T-helper 17 cell (primary cell): ENCODE measurements at places on chromosomes 6 and 20. TPM values are rescaled to one million over a fixed set of nuclear protein-coding genes. Genes with fewer than 3 reads are reported as not detected.

Gene CRIP3
- total RNA-seq, result 1.3 TPM

Gene TGM3
- total RNA-seq, result not detected

Gene TXLNB
- 0.42 TPM for total RNA-seq

Gene AGER
- 22.2 TPM for total RNA-seq

Gene CAGE1
- total RNA-seq, result 0.60 TPM

Gene ARMH2
- total RNA-seq, result 1.1 TPM

Gene SNX9
- total RNA-seq, result 38.9 TPM

Gene EYA4
- not detected for total RNA-seq

Gene KCNQ2
- not detected for total RNA-seq

Gene ATF6B
- total RNA-seq, result 107 TPM

GRCh38 chr6:80480421-80481157 is 374.1 kb downstream of the BCKDHB start:
- no peak for DNase-seq

- no peak for DNase-seq
Observed at GRCh38 chr20:53623454-53624211, 30.0 kb upstream of the ZNF217 start.

DNA sequence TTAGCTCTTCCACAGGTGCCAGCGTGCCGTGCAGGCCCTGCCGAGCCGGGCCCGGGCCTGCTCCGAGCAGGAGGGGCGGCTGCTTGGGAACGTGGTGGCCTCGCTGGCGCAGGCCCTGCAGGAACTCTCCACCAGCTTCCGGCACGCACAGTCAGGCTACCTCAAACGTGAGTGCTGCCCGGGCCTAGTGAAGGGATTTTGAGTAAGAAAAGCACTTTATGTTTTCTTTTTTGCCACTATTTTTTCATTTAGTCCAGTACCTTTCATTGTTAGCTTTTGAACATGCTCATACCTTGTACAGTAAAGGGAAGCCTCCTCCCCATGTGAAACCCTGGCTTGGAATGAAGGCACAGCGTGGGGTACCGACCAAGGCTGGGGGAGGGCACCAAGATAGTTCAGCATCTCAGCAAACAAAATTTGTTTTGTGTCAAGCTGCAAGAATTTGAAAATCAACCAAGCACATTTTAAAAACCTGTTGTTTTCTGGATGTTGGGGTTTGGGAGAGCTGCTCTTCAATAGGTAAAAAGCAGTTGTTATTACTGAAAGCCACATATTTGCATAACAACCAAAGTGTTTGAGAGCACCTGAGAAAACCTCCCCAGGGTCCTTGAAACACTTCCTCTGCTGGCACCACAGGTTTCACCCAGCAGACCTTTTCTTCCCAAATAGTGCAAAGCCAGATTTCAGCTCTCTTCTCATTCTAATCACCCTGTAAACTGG is 18.4 kb downstream of the STX16 start:
- DNase-seq, result no peak

DNA sequence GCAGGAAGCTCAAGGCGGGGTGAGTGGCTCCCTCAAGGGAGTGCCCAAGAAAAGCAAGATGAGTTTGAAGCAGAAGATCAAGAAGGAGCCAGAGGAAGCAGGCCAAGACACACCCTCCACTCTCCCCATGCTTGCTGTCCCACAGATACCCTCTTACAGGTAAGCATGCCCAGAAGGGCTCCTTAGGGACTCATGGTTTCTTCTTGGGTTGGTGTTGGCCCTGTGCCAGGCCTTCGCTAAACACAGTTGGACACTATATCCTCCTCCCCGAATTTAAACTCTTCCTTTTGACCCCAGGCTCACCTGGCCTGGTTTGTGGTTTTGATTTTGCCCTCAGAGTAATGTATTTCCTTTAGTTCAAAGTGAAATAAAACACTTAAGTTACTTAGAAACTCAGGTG is 5.1 kb downstream of the BRPF3 start:
- no peak for DNase-seq

GRCh38 chr6:135530113-135530512 is 32.6 kb upstream of the AHI1 start:
- DNase-seq, result no peak

DNA sequence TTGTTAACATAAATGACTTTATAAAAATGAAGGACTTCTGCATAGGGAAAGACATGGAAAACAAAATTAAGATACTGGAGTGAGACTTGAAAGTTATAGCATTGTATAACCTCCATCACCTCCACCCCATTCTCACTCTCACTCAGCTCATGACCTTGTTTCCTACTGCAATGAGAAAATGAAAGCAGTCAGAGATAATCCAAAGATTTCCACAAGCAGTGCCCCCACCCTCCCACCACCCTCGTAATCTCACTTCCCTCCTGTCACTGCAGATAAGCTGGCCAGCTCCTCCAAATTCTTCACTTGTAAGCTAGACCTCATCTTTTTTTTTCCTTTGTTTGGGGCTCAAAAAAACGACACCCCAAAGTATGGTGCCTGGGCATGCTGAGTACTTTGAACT is 52.9 kb upstream of the PROKR2 start:
- DNase-seq, result no peak

- no peak for DNase-seq
Observed at GRCh38 chr6:56742122-56742791, 99.6 kb upstream of the DST start.

- no peak for DNase-seq
Observed at GRCh38 chr20:20073801-20074371, 21.6 kb downstream of the CFAP61 start.

- no peak for DNase-seq
Observed at GRCh38 chr20:19809505-19809904, 51.4 kb downstream of the RIN2 start.

DNA sequence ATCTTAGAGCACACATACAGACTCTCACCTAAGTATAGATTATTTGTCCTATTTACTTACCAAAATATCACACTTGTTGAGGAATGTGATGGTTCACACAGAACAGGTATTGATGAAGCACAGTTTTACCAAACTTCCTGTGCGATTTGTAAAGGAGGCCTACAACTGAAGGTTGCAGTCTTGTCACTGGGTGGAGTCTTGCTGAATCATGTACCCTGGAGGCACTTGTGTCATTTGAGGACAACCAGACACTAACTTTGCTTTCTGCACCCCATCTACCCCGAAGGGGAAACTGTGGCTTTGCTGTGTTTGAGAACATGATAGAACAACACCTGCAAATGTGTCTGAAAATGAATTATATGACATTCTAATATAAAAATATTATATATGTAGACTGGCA is 32.4 kb upstream of the HINT3 start:
- DNase-seq, result no peak

DNA sequence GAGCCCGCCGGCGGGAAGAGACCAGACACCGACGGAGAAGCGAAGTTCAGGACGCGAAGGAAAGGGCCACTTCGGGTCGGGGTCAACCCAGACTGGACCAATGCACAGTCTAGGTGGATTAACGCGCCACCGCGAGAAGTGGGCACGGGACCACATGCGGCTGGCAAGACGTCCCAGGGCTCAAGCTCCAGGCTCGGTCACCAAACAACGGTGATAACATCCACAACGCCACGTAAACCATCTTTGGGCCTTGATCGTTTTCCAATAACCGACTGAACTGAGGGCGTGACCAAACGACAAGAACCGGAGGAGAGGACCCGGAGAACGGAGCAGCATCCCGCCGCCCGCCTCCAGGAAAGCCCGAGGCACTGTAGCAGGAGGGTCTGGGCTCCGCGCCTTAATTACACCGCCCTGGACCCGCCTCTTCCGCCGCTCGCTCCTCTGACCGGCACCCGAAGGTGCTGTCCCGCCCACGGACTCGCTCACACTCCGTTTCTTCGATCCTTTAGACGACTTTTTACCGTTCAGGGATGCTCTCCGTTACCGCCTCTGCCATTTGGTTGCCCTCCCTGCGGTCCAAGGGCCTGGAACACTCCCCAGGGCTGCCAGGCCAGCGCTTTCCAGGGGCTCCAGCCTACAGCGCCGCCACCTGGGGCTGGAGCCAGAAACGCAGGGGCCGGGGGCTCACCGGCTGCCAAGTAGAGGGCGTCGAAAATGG is 44.1 kb downstream of the DPPA5 start:
- DNase-seq, result peak; percentile 45

- no peak for DNase-seq
Observed at GRCh38 chr20:38770546-38770945, 22.3 kb downstream of the ACTR5 start.

- DNase-seq, result no peak
Observed at GRCh38 chr6:158686311-158686710, 36.5 kb downstream of the SYTL3 start.

DNA sequence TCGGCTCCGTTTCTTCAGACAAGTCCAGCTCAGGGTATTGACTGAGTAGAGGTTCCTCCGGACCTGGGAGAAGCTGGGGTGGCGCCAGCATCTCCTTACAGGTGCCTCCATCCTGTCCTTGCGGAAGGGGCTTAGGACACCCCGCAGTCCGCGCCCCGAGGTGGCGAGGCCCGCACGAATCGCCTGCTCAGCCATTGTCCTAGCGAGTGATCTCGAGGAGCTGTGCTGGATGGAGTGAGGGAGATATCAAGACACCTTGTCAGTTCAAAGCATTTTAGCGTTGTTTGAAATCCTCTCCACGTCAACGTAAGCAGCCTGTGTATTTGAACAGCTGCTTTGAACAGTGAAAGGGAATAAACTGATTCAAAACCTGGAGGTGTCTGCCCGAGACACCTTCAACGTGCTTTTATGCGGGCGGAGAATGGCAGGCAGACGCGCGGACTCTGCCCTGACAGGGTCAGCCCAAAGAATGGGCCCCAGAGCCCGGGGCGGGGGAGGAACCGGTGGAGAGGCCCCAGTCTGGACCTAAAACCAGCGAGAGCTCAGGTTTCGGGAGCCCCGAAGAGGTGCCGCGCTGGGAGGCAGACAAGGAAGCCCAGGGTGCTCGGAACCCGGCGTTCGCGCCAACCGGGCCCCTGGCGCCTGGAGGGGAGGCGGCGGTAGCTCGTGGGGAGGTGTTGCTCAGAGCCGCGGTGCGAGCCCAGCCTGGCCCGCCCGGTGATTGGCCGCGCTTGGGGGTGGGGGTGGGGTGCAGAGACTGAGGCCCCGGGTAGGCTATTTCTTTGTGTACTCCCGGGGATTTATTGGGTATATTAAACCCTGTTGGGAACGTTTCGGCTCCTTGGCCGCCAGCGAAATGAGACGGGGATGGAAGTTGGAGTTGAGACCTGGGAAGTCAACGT is 3.1 kb upstream of the POU3F2 start:
- no peak for DNase-seq

DNA sequence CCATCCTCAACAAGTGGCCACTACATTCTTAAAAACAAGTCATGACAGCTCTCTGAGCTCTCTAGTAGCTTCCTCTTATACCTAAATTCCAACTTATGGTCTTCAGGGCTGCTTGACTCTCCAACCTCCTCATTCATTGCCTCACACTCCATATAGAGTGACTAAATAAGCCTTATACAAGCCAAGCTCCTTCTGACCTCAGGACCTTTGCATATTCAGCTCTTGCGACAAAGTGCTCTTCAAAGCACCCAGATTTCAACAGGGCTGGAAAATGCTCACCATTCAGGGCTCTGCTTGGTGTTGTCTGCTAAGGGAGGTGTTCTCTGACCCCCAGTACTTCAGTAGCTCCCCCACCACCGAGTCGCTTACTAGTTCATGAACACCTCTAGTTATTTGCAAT is 3.7 kb downstream of the TREML2 start:
- DNase-seq, result no peak

GRCh38 chr20:57473246-57474048 is 51.5 kb downstream of the CTCFL start:
- no peak for DNase-seq

DNA sequence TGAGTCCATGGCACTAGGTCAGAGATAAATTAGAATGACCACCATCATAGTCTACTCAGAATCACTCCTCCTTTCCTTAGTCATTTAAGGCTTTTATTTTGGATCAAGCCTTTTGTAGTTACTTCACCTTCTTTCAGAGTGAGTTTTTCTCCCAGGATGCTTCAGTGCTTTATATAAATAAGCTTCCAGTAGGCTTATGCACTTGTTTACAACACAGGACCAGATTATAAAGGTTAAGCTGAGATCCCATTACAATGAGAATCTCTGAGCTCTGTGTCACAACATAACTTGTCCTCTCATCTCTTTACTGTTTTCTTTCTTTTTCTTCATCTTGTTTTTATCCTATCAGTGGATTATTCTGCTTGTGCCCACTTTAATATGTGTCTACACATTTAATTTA is 47.9 kb downstream of the CEP57L1 start:
- DNase-seq, result no peak

GRCh38 chr6:25990172-25990873 is 27.7 kb downstream of the TRIM38 start:
- no peak for DNase-seq

GRCh38 chr6:75353644-75354043 is 69.1 kb upstream of the TMEM30A start:
- DNase-seq, result no peak

DNA sequence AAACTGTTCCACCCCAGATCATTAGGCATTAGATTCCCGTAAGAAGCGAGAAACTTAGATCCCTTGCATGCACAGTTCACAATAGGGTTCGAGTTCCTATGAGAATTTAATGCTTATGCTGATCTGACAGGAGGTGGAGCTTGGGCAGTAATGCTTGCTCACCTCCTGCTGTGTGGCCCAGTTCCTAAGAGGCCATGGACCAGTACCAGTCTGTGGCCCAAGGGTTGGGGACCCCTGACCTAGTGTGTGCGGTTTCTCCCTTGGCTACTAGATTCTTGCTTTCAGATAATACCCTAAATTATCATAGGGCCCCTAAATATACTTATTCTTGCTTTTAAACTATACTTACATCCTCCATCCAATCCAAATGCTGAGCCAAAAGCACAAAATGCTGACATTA is 1.9 kb upstream of the GPSM3 start:
- no peak for DNase-seq
